GM23248 (cell line): ENCODE measurements at places on chromosomes 5 and 9. TPM values are rescaled to one million over a fixed set of nuclear protein-coding genes. Genes with fewer than 3 reads are reported as not detected.

DNA sequence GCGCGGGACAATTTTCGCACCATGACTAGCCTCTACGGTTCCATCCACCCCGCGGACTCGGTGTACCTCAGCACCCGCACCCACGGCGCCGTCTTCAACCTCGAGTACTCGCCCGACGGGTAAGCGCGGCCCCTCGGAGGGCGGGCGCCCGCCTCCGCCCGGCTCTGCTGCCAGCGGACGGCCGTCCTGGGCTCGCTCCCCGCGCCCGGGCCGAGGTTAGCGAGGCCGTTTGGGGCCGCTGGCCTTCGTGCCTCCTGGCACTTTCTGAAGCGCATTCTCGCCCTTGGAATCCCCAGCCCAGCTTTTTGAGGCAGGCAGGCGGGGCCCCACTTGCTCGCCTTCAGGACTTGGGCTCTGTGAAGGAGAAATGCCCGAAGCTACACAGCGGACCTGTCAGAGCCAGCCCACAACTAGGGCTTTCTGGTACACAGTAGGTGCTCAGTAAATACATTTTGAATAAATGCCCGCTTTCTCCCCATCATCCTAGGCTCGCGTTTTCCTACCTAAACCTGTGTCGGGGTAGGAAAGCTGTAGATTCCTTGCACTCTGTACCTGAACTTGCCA is 772 bp downstream of the DCAF10 start:
- DNase-seq = peak; percentile 75

DNA sequence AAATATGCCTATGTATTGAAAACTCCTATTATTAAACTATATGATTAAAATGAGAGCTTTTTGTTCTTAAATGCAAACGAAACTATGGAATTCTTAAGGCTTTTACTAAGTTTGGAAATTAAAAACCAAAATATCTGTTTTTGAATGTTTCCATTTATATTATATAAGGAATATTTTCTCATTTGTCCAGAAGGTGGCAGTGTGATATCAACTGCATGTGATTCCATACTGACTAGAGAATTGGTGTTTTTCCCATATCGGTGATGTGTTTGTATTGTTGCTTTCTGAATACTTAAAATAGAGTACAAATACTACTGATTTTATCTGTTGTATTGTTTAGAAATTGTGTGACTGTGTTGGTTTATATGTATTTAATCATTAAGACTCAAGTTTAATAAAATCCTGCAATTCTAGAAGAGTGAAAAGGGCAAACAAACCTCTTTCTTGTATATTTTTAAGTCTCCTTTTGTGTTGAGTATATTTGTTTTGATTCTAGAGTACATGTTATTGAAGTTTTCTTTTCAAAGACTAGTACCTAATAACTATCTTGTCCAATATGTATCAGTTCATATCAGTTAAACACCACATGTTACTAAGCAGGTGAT is 320.8 kb downstream of the CCDC171 start:
- peak; percentile 75 for DNase-seq

GRCh38 chr5:132500931-132501628 is 10.5 kb upstream of the IRF1 start:
- DNase-seq = peak; percentile 61

DNA sequence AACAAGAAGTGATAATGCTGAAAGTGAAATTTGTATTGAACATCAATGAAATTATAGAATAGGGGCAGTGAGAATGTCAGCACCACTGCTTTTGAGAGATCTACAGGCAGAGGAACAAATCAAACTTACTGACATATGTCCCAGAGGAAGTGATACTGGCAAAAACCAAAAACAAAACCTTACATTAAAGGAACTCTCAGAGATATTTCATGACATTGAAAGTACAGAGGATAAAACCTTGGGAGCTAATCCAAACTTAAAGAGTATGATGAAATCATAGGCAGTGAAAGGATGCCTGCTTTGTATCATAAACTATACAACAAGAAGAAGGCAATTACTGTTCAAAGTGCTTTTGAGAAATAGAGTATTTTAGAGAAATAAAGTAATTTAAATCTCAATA is 90.4 kb upstream of the SV2C start:
- no peak for DNase-seq

GRCh38 chr9:88076286-88077070 is 61.8 kb downstream of the SPATA31C2 start:
- peak; percentile 83 for DNase-seq

GRCh38 chr5:90932052-90932699 is 373.6 kb downstream of the ADGRV1 start:
- DNase-seq = peak; percentile 77

DNA sequence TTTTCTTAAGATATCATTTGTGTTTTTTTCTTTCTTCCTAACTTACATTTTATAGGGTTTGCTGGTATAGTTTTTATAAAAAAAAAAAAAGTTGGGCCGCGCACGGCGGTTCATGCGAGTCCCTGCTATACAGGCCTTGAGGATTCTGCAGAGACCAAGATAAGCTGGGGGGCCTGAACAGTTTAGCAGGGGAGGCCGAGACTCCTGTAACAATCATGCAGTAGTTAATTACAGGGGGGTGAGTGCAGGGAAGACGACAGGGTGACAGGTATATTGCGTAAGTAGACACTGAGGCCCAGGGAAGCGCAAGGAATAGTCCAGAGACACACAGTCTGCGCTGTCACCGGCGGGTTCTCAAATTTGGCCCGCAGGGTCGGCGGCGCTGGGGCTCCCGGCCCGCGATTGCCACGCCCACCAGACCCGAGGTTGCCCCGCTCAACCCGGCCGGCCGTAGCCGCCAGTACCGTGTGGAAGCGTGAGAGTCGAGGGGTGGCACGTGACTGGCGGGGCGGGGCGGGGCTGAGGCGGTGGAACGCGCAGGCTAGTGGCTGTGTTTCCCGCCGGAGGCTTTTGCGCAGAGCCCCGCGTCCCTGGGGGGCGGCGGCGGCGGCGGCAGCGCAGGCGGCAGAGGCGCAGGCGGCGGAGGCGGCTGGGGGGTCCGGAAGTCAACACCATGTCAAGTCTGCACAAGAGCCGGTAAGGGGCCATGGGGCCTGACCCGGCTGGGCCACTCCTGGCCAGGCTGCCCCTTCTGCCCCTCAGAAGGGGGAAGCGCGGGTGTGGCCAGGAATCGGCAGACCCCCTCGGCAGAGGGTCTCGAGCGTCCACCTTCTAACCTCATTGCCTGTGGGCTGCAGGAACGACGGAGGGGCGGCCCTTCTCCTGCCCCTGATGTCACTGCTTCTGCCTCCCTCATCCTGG is at the start of gene TBC1D13:
Gene TBC1D13 (plus strand): TSS at position 573 of the 921 bp plus-strand sequence. CDS start 101 bp downstream, at position 674.
- DNase-seq = peak; percentile 92

- no peak for DNase-seq
Measured at GRCh38 chr9:18036422-18037187, 437.3 kb upstream of the ADAMTSL1 start.

GRCh38 chr9:96649620-96650324 is 5.3 kb downstream of the PRXL2C start:
- DNase-seq = no peak

COL15A1 gene
- total RNA-seq = 16.8 and 17.8 TPM in 2 replicates
